ENCODE measurements at places on chromosomes 5 and 9. TPM values are rescaled to one million over a fixed set of nuclear protein-coding genes. Genes with fewer than 3 reads are reported as not detected.
A peak's percentile ranks its signal among the peaks of the same experiment; 100 is the strongest.

DNA sequence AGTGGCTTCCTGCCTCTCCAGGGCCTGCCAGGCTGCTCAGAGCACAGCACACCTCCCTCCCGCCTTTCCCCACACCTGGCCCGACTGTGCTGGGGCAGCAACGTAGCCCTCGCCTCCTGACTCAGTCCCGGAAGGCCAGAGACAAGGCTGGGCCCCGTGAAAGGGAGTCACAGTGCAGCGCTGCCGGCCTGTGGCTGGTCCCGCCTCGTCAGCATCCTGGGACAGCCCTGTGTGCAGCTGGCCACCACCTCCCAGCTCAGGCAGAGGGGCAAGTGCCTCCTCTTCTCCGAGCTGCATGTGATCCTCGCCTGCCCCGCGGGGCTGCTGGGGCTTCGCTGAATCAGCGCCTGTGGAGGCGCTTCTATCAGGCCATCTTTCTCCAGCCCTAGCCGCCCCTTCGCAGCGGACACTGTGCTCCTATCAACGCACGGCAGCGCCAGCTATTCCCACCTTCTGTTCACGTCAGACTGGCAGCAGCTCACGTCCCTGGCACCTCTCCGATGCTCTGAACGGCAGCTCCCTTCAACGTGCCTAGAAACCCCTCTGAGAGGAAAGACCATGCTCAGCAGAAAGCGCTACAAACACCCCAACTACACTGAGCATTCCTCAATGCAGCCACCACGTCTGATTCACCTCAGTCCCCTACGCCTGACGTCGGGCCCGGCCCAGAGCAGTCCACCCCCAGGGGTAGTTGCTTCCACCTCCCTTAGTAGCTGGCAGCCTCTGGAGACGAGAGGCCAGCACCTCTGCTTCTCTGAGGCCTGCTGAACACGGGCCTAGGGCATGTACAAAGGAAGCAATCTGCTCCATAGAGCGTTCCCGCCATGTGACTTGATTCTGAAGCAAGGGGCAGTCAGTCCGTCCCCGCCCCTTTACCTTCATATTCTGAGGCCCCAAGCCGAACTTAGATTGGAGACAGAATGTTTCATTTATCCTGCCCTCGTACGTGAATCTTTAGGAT, 78.8 kb downstream of the GPR21 start:
- no peak for DNase-seq
- no peak overlapping the region for H3K4me3 ChIP-seq
- peaks cover 4% of the 10 kb centered on the region for H3K36me3 ChIP-seq
- no peaks in the 10 kb centered on the region for H3K27me3 ChIP-seq

GRCh38 chr5:10914741-10915480, 153.9 kb upstream of the DAP start:
- H3K4me1 ChIP-seq = no peaks in the 10 kb centered on the region
- H3K36me3 ChIP-seq = no peaks in the 10 kb centered on the region

Gene CDH9
- total RNA-seq = not detected

Gene PDZD2
- total RNA-seq = 0.05 TPM

- H3K27ac ChIP-seq = no peak overlapping the region
- no peak for DNase-seq
- no peaks in the 10 kb centered on the region for H3K36me3 ChIP-seq
- no peak overlapping the region for H3K4me3 ChIP-seq
- H3K27me3 ChIP-seq = peaks cover 33% of the 10 kb centered on the region
Observed at GRCh38 chr5:178165581-178165980, 11.9 kb upstream of the NHP2 start.

GRCh38 chr5:32834251-32834650, 123.1 kb downstream of the NPR3 start:
- no peak overlapping the region for H3K27ac ChIP-seq
- no peak for DNase-seq
- H3K4me3 ChIP-seq = no peak overlapping the region
- no peaks in the 10 kb centered on the region for H3K36me3 ChIP-seq

- H3K4me3 ChIP-seq = no peak overlapping the region
- no peak for DNase-seq
- peaks cover 51% of the 10 kb centered on the region for H3K4me1 ChIP-seq
- no peak overlapping the region for H3K27ac ChIP-seq
Observed at GRCh38 chr9:78026947-78027346, 4.7 kb downstream of the GNAQ start.

Gene CDKN2A
- 5.8 TPM for total RNA-seq

GRCh38 chr5:77379558-77380061, 112.5 kb downstream of the WDR41 start:
- no peaks in the 10 kb centered on the region for H3K27me3 ChIP-seq
- peaks cover 34% of the 10 kb centered on the region for H3K4me1 ChIP-seq
- peak; percentile 38 for DNase-seq
- no peak overlapping the region for H3K4me3 ChIP-seq
- peak overlapping the region; percentile 68 for H3K27ac ChIP-seq
- H3K36me3 ChIP-seq = peaks cover 3% of the 10 kb centered on the region

GRCh38 chr5:75824323-75824722, 107.1 kb upstream of the POC5 start:
- no peaks in the 10 kb centered on the region for H3K36me3 ChIP-seq
- no peaks in the 10 kb centered on the region for H3K4me1 ChIP-seq
- DNase-seq = no peak
- H3K4me3 ChIP-seq = no peak overlapping the region
- H3K27me3 ChIP-seq = peaks cover 2% of the 10 kb centered on the region
- no peak overlapping the region for H3K27ac ChIP-seq

DNA sequence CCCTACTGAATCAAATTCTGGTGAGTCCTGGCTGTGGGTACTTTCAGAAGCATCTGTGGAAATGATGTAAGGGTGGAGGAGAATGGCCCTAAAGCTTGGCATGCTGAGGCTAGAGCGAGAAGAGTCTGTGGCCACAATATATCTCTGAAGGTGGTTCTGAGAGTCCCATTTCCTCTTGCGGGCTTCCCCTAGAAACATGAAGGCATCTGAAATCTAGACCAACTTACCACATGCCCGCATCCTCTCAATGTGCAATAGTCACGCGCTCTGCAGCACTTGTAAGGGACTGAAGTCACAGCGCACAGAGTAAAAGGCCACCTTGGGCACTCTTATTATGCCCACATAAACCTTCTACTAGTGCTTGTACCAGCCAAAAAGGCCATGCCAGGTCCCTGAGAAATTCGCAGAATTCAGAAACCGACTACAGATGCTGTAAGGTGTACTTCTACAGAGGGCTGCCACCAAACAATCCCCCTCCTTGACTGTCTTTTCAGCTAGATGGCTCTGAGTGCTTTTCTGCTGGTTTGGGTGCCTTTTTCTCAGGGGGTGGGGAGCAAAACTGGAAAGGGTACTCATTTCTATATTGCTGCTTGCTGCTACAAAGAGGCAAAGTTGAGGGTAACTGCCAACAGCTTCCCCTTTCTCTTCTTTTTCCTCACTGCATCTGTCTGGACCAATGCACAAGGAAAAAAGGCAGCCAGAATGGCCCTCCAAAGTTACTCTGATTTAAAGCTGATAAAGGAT, 107.3 kb downstream of the ZDHHC21 start:
- peaks cover 19% of the 10 kb centered on the region for H3K27me3 ChIP-seq
- no peak overlapping the region for H3K27ac ChIP-seq
- H3K4me1 ChIP-seq = peaks cover 10% of the 10 kb centered on the region
- no peaks in the 10 kb centered on the region for H3K36me3 ChIP-seq

Gene FAM200C
- 1.3 TPM for total RNA-seq

DNA sequence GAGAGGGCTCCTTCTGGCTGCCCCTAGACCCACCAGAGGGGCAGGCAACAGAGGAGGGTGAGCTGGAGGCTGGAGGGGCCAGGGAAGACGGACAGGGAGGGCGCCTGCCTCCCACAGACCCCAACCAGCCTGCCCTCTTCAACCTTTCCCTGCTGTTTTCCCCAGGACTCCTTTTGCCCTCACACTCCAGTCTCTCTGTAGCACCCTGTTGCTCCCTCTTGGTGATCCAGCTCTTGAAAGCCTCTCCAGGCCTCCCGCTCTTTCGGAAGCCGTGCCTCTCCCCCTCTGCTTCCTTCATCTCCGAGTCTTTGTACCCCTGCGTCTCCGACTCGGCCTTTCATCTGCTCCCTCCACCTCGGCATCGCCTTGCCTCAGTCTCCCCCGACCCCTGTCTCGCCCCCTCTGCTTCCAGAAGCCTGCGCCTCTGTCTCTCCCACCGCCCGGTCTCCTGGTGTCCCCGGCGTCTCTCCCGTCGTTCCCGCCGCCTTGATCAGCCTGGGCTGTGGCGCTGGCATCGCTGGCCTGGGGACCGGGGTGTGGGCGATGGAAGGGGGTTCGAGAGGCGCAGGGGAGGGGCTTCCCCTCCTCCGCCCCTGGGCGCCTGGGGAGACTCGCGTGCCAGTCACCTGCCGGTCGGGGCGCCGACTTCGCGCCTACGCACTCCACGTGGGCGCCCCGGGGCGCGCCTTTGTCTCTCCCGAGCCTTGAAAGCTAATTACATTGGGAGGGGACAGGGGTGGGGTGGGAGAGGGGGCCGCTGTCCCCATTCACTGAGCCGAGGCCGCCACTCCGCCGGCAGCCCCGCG, 5.3 kb upstream of the PRDM12 start:
- no peak overlapping the region for H3K4me3 ChIP-seq
- no peaks in the 10 kb centered on the region for H3K36me3 ChIP-seq
- H3K27ac ChIP-seq = no peak overlapping the region

Gene COL15A1
- not detected for total RNA-seq
